Activated B cell treated with CpG ODN at 0.5 μM for 24 hours (primary cell): ENCODE measurements at places on chromosomes 16 and 17. TPM values are rescaled to one million over a fixed set of nuclear protein-coding genes. Genes with fewer than 3 reads are reported as not detected.

The RAD51C gene
- total RNA-seq, result 32.8 and 36.8 TPM in 2 replicates

GRCh38 chr16:46914556-46915201, 30.5 kb downstream of the GPT2 start:
- no peaks in the 10 kb centered on the region for H3K27me3 ChIP-seq
- peaks cover 98% of the 10 kb centered on the region for H3K4me1 ChIP-seq
- no peak overlapping the region for H3K4me3 ChIP-seq
- H3K36me3 ChIP-seq, result no peaks in the 10 kb centered on the region
- peak overlapping the region; percentile 80 for H3K27ac ChIP-seq
- no peak for DNase-seq

DNA sequence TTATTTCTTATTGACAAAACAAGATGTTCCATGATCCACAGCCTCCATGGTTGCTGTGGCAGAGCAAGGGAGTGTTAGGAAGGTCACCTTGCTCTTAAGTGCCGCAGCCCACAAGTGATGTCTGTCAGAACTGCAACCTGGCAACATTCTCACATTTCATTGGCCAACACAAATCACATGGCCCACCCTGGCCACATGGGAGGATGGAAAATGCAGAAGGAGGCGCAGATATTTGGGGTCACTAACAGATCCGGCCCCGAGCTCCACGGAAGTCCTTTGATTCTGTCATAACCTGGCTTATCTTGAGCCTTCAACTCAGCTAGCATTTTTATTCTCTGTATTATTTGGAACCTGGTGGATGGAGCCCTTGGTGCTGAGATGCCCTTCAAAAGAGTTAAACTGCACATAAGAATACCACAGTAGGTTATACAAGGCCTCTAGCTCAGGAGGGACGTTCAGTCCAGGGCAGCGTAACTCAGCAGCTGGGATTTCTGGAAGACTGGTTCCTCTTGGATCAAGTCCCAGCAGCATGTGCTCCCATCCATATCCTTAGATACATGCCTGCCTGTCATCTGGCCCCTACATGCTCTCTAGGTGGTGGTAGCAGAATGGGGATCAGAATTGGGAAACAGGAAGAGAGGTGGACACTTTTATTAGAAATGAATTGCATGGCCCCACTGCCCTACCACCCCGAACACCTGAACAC, 508.1 kb downstream of the HAPSTR1 start:
- H3K4me1 ChIP-seq, result no peaks in the 10 kb centered on the region
- no peak for DNase-seq
- no peaks in the 10 kb centered on the region for H3K36me3 ChIP-seq
- no peak overlapping the region for H3K27ac ChIP-seq
- no peak overlapping the region for H3K4me3 ChIP-seq
- H3K27me3 ChIP-seq, result peaks cover 4% of the 10 kb centered on the region

The SYT17 gene
- 21.2 and 25.4 TPM in 2 replicates for total RNA-seq

DNA sequence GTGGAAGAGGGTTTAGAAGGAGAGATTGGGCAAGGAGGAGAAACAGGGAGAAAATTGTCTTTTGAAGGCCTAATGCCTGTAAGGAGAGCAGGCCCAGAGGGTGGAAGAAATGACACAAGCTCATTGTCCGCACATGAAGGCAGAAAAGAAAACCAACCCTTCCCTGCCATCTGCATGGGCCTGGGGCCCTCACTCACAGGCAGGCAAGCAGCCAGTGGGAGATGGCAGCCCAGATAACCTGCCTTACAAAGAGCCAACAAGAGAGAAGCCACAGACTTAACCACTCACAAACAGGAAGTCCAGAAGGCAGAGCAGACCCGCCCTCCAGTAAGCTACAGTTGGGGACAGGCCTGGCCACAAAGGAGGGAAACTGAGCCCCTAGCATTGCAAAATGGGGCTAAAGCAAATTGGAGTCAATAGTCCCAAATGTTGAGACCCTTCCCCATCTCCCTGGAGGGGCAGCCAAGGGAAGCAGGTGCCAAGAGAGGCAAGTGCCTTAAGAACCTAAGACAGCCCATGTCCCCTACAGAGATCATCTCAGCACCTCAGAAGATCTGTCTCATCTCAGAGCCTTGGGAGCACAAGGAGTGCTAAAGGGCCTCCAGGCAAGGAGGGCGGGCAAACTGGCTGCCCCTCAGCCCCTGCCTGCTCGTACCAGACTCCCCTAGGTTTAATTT, 7.3 kb upstream of the TSPOAP1 start:
- H3K4me3 ChIP-seq, result peak overlapping the region; percentile 100
- H3K27me3 ChIP-seq, result no peaks in the 10 kb centered on the region
